ENCODE measurements at places on chromosomes 1 and 21.

- peak; percentile 64 for DNase-seq
Measured at GRCh38 chr1:53061859-53062707, at the start of gene PODN. Gene PODN (plus strand): TSS chr1:53062213. CDS start chr1:53069856, 7,643 bp downstream.

- DNase-seq = no peak
Measured at GRCh38 chr1:208167261-208167869, 76.8 kb downstream of the PLXNA2 start.

- no peak for DNase-seq
Measured at GRCh38 chr1:19006837-19007271, 50.4 kb upstream of the IFFO2 start.

- no peak for DNase-seq
Measured at GRCh38 chr21:37425684-37426083, 59.1 kb downstream of the DYRK1A start.

DNA sequence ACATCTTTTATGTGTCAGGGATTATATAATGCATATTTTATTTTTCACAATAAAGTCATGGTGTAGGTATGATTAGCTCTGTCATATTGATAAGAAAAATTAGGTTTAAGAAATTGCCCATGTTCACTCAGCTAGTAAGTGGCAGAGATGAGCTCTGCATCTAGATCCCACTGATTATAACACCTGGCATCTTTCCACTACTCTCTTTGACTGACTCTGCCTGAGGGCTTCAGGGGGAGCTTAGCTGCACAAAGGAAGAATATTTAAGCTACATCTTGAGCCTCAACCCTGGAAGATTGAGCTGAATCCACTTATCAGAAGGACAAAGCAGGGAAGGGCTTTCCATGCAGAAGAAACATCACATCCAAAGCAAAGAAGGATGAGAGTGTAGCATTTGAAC is 190.4 kb downstream of the MIS18A start:
- DNase-seq = no peak

DNA sequence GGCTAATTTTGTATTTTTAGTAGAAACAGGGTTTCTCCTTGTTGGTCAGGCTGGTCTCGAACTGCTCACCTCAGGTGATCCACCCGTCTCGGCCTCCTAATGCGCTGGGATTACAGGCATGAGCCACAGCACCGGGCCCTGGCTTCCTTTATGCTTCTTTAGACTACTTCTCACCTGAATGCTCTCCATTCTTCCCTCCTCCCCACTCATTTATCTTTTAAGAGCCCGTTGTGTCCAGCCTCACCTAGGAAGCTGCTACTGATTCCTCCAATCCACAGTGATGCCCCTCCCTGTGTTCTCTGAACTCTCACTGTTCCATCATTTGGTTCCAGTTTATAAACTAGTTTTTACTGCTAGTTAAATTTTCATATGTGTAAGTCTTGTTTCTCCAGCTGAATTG is 44.9 kb upstream of the NR5A2 start:
- DNase-seq = no peak

DNA sequence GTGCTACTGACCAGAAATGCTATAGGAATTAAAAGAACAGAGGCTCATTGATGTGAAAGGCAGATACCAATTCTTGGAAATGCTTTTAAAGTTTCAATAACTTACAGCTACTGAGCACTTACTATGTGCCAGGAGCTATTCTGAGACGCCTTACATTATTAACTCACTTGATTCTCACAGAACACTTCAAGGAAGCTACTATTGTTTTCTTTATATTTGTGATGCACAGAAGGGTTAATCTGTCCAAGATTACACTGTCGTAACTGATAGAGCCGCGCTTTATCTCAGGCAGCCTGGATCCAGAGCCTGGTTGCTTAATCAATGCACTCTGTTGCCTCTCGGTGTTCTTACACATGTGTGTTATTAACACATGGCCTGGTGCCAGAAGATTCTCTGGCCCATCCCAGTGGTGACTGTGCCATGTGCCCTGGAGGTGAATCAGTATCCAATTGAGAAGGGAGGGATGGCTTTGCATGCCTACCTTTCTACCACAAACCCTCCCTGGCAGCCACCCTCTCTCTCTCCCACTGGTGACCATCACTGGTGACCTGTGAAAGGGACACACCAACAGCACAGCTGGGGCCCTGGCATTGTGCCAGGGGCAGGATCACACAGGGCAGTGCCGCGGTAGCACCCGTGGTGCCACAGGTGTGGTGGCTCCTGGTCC is 8.8 kb downstream of the FMO1 start:
- DNase-seq = no peak

- no peak for DNase-seq
Measured at GRCh38 chr1:117275055-117275454, 64.3 kb upstream of the VTCN1 start.

GRCh38 chr1:44785501-44786137 is 2.4 kb downstream of the BEST4 start:
- DNase-seq = no peak

DNA sequence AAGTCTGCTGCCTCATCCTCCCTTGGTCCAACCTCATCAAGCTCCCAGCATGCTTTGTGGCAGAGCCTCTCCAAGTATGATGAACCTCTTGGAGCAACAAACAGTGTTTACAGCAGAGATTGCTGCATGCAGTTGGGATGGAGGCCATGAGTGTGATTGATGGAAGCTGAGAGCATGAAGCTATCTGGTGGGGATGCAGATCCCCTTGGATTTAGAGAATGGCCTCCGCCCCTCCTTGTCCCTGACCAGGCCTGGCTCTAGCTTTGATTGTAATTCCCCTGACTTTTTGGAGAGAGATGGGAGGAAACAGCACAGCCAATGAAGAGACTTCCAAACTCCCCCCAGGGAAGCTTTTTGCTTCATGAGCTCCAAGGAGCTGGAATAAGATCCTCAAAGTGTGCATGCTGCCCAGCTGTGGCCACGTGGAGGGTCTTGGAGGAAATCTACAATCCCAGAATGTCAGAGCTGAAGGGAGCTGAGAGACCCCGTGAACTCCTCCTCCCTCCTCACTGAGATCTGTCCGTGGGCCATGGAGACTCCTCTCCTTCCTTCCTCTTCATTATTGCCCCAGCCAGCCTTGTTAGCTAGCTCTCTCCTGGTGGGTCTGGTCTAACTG is 165.3 kb upstream of the USP24 start:
- no peak for DNase-seq

DNA sequence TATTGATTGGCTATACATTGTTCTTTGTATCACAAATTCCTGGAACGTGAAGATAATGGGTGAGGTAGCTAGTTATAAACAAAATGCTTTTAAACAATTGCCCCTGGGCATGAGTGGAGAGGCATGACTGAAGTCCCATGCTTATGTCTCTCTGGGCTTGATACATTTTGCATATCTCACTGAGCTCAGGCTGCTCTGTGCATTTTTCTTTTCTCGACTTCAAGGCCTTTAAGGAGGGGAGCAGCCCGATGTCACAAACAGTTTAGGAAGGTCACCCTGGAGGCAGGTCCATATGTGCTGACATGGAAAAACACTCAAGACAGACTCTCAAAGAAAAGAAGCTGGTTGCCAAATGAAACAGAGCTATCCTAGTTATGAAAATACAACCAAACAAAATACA is 80.1 kb upstream of the PUM1 start:
- DNase-seq = no peak

GRCh38 chr21:43194303-43195120 is 25.7 kb downstream of the CRYAA start:
- peak; percentile 42 for DNase-seq

DNA sequence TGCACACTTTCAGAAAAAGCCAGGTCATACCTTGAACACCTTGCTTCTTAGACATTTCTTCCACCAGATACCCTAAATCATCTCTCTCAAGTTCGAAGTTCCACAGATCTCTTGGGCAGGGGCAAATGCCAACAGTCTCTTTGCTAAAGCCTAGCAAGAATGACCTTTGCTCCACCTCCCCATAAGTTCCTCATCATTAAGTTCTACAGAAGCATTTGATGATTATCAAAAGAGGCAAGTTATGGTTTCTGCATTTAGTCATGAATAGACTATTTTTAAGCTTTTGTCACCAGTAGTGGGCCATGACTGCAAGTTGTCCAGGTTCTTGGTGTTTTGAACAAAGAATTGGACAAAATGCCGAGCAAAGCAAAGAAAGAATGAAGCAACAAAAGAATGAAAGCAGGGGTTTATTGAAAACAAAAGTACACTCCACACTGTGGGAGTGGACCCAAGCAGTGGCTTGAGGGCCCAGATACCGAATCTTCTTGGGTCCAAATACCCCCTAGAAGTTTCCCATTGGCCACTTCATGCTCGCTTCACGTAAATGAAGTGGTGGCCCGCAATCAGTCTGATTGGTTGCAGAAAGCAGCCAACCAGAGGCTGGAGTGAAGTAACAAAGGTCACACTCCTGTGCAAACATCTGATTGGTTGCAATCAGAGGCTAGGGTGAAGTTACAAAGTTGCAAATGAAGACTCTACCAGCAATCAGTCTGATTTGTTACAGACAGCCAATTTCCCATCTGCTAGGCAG is 9.8 kb upstream of the EGLN1 start:
- no peak for DNase-seq

DNA sequence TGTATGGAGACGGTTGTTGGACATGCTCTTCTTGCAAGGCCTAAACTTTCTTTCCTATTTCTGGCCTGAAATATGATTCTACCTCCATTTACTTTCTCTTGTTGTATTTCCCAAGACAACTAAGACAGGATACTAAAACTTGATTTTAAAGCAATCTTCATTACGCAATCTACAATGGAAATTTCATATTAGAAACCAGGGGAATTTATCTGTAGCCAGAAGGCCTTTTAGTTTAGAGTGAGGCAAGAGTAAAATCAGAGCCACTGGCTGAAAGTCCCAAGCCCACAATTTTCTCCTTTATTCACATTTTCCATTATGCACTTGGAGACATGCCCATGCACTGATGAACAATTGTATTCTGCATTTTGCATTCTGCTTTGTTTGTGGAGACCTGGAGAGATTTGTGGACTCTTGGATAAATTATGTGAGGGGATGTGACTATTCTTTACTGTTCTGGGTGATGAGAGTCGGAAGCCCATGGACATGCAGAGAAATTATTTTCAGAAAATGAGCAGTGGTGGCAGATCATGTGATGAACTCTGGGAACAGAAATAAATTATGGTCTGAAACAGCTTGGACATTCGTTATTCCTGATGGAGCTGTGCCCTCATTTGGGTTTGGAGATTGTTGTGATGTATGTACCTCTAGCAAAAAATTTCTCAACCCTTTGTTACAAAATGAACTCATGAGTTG is 336.8 kb downstream of the SEC16B start:
- DNase-seq = no peak

GRCh38 chr1:112925015-112925414 is 31.0 kb downstream of the SLC16A1 start:
- DNase-seq = no peak

- no peak for DNase-seq
Measured at GRCh38 chr1:218634212-218634611, 289.1 kb downstream of the TGFB2 start.

GRCh38 chr1:32830092-32830852 is 12.8 kb downstream of the S100PBP start:
- no peak for DNase-seq

- DNase-seq = no peak
Measured at GRCh38 chr1:26468911-26469310, 3.3 kb upstream of the HMGN2 start.

DNA sequence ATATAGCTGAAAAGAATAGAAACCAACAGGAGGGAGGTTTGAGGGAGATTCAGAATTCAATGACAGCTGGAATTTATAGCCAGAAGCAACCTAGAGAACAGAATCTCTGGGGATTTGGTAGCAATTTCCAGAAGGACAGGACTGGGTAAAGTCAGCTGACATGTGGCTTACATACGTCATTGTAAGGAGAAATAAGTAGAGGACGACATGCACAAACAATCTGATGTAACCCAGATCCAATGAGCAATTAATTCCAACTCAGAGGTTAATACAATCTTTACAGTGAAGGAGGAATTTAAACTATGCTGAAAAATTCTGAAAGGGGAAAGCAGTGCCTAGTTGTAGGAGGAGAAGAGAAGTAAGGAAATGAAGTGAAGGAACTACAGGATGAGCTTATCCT is 383.9 kb downstream of the PTBP2 start:
- no peak for DNase-seq

GRCh38 chr1:63969441-63969901 is 195.7 kb downstream of the ROR1 start:
- DNase-seq = no peak

Data from ecto neural progenitor cell (in vitro differentiated cells).